Thoracic aorta (tissue), 2 donors: ENCODE measurements at places on chromosomes 16 and 17.

DNA sequence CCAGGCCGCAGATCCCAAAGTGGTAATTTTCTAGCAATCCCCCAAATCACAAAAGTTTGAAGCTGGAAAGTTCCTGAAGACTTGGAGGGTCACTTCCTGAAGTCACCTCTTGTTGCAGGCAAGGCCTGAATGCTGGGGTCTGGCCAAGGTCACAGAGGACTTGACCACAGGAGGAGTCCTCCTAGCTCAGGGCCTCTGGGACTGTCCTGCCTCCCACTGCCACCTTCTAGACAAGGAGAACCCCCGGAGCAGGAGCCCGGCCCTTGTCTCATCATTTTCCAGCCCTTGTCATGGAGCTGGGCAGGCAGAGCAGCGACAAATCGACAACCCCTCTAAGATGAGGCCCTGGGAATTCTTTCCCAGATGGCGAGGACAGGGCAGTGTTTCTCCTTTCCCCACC is 330 bp downstream of the CDH16 start:
- DNase-seq = no peak

DNA sequence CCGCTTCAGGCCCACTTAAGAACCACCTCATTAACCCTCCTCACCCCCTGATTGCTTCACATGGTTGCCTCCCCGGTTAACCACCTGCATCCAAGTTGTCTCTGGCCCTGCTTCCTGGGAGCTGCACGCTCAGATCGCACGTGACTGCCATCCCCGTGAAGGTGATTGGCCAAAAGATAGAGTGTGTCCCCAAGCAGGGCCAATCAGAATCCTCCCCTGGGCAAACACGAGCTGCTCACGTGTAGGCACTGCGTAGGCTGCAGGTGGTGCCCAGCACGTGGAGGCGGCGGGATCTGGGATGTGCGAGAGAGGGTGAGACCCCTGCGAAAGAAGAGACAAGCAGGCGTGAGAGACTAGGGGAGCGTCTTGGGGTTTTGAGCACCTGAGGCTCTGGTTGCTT is 111.8 kb upstream of the CRHR1 start:
- DNase-seq = no peak

DNA sequence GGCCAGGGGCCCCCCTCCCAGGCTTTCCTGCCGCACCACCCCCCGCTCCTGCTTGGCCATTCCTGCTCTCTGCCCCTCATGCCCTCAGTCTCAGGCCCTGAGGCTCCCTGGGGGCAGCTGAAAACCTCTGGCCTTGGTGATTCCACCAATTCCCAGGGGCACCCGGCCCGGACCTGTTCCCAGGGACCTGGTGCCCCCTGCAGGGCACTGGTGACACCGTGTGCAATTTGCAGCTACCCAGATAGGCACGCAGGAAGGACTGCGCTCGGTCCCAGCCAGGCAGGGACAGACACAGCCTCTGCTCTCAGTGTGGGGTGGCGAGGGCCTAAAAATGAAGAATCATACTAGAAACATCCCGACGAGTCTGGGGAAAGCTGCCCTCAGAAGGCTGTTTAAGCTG is 13.4 kb downstream of the WFDC1 start:
- no peak for DNase-seq

- no peak for DNase-seq
Measured at GRCh38 chr16:2498531-2499253, 15.1 kb upstream of the ATP6V0C start.

- no peak for DNase-seq
Measured at GRCh38 chr17:44970136-44970741, 2.1 kb upstream of the C1QL1 start.

GRCh38 chr17:42873315-42873714 is 22.3 kb downstream of the AOC3 start:
- no peak for DNase-seq

DNA sequence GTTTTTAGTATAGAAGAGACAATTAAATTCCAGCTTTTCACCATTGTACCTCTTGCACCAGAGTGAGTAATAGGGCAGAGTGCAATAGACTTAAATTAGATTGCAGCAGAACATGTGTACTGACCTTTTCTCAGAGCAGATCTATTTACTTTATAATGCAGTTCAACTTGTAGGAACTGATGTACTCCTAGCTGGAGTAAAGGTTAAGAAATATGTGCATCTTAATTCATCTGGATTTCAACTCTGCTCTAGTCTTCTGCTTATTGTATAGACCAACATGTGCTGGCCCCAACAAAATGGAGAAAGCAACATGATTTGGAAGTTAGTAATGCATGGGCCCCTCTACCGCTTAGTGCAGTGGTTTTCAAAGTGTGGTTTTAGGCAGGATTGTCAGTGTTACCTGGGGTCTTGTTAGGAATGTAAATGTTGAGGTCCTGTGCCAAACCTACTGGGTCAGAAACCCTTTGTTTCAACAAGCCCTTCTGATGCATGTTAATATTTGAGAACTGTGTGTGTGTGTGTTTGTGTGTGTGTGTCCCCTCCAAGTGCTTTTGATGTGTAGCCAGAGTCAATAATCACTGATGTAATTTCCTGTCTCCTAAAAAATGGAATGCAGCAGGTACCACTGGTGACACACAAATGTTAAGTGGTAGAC is 138.6 kb downstream of the TOX3 start:
- DNase-seq = no peak

DNA sequence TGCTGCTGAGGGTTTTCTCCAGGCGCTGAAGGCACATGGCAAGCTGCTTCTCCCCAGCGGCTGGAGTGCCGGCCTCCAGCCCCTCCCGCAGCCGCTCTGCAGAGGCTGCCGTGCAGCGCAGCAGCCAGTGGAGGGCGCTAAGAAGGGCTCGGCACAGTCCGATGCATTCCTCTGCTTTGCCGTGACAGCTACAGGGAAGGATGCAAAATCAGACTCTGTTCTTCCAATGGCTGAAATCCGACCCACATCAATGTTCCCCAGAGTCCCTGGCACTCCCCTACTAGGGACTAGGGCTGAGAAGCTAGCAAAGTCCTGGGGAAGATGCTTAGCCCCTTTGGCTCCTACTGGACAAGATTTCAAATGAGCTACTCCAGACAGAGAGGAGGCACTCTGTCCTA is 19.0 kb downstream of the MED24 start:
- no peak for DNase-seq

DNA sequence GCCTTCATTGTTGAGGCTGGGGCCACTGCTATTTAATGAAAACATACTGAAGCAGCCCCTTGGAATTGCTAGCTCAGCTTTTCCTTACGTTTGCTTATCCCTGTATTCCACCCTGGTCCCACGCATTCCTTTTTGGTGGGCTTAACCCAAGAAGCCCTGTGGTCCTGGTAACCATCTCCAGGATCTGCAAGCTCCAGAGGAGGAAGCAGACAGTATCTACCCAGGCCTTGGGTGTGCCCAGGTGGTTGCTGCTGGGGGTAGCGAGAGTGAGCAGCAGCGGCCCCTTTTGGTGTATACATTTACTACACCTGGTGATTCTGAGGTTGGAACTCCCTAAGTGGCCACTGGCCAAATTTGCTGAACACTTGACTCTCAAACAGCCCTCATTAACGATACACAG is 97.7 kb downstream of the CBLN1 start:
- no peak for DNase-seq

- no peak for DNase-seq
Measured at GRCh38 chr16:11014136-11014535, 69.8 kb downstream of the CLEC16A start.

DNA sequence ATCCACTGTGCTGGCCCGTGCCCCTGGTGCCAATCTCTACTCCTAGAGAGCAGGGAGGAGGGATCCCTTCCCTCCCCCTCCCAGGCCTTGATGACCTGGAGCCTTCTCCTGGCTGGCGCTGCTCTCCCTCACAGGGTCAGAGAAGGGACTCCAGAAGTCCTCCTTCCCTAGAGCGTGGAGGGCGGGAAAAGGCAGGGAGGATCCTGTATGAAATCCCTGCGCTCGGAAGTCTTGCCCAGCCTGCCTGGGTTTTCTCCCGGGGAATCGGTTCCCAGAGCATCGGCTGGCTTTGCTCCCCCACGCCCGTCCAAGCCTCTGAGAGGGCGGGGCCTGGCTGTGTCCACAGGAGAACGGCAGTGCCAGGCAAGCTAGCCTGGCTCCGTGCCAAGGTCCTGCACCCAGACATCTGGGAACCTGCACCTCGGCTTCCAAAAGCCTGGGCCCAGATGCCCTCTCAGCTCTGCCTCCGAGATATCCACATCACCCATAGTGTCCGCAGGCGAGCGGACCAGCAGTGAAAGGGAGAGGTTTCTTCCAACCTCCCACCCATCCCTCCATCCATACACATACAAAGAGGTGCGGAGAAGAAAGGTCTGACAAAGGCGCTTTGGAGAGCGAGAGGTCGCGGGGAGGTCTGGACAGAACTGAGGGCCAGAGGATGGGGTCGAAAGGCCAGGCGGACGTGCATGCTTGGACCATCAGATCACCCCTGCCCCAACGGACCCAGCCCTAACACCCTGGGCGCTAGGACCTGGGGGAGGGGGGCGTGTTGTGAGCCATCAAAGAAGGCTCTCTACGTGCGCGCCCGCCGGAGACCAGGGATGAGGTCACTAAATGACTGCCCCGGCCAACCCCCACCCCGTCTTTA is 1.1 kb downstream of the MPP2 start:
- peak; percentile 71 for DNase-seq

DNA sequence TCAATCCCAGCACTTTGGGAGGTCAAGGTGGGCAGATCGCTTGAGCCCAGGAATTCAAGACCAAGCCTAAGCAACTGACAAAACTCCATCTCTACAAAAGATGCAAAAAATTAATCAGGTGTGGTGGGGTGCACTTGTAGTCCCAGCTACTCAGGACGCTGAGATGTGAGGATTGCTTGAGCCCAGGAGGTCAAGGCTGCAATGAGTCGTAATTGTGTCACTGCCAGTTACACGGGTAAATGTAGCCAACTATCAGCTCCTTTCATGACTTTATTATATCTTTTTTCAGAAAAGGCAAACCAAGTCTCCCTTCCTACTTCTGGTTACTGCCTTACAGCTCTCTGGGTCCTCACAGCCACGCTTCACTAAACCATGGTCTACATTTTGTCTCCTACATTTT is 4.0 kb downstream of the SDF2 start:
- DNase-seq = no peak

DNA sequence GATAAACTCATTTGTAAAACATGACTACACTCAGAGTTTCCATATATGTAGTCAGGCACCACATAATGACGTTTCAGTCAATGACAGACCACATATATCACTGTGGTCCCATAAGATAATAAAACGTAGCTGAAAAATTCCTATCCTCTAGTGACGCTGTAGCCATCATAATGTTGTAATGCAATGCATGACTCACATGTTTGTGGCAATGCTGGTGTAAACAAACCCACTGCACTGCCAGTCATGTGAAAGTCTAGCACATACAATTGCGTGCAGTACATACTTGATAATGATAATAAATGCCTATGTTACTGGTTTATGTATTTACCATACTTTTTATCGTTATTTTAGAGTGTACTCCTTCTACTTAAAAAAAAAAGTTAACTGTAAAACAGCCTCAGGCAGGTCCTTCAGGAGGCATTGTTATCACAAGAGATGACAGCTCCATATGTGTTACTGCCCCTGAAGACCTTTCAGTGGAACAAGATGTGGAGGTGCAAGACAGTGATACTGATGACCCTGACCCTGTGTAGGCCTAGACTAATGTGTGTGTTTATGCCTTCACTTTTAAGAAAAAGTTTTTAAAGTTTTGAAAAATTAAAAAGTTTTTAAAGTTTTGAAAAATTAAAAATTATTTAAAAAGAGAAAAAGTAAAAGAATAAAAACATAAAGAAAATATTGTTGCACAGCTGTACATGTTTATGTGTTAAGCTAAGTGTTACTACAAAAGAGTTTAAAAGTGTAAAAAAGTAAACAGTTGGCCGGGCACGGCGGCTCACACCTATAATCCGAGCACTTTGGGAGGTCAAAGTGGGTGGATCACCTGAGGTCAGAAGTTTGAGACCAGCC is 9.0 kb downstream of the STAT5B start:
- no peak for DNase-seq

- no peak for DNase-seq
Measured at GRCh38 chr16:586645-587590, 2.9 kb upstream of the RAB40C start.

GRCh38 chr17:36850790-36851189 is 86.5 kb upstream of the LHX1 start:
- DNase-seq = no peak

GRCh38 chr17:29956225-29956624 is 14.8 kb downstream of the EFCAB5 start:
- no peak for DNase-seq

- DNase-seq = no peak
Measured at GRCh38 chr16:50500171-50500874, 47.9 kb upstream of the NKD1 start.

- DNase-seq = no peak
Measured at GRCh38 chr17:37802712-37803416, 58.0 kb upstream of the HNF1B start.

GRCh38 chr16:72287649-72288048 is 115.7 kb upstream of the PMFBP1 start:
- DNase-seq = no peak

DNA sequence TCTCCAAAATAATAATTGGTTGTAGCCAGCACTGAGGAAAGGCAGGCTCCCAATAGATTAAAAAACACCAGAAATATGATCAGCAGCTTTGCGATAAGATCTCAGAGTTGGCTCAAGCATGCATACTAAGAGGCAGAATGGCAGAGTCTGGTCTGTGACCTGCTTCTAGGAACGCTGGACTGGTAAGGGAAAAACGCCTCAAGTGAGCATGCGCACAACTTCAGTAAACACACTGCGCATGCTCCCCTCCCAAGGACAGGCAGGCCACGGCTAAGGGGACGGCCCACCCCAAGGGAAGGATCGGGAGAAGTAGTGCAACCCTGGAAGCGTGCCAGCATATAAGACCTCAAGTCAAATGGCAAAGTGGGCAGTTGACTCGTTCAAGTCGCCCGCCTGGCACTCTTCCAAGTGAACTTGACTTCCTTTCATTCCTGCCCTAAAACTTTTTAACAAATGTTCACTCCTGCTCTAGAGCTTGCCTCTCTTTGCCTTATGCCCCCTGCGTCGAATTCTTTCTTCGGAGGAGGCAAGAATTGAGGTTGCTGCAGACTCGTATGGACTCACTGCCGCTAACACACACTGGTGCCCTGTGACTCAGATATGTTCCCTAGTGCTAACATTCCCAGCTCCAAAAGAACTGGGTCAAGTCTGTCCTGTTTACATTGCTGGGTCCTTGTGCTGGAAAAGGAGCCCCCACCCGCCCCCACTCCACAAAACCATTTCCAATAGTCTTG is 22.4 kb upstream of the PRM1 start:
- no peak for DNase-seq

- no peak for DNase-seq
Measured at GRCh38 chr17:40309031-40309948, at the start of gene RARA. Gene RARA, plus strand, starts transcription at chr17:40309180. Its CDS starts 22,039 bp downstream, at chr17:40331219.
